Left colon (tissue), 2 donors: ENCODE measurements at places on chromosomes 7 and 10.

GRCh38 chr7:158985583-158985982 is 129.2 kb downstream of the DYNC2I1 start:
- DNase-seq, result no peak

DNA sequence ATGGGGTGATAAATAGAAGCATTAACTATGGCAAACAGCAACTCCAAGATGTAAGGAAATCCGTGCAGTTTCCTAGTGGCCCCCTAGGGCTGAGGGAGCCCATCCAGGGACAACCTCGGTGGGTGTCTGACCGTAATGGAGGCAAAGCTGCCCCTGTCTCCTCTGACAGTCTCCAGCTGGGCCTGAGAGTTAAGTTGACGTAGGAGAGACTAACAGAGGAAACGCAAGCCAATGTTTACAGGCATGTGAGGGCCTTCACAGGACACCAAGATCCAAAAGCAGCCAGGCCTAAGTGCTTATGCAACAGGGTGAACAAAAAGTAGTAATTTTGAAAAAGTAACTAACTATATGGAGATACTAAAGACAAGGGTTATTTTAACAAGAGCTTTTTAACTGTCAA is 330.0 kb upstream of the C7orf33 start:
- no peak for DNase-seq

DNA sequence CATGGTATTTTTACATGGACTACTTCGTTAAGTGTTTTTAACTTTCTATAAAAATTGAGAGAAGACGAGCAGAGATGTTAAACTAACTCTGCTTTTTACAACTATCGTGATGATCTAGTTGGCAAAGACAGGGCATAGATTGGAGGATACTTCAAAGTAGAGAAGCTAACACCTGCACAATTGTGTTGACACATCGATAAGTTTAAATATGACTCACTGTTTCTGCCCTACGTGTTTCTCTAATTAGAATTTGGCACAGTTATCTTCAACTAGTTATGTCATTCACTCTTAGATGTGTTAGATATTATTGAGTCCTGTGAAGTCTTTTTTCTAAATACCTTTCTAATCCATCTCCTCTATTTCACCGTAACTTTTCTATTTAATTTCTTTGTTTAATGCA is 68.5 kb upstream of the FERD3L start:
- no peak for DNase-seq

DNA sequence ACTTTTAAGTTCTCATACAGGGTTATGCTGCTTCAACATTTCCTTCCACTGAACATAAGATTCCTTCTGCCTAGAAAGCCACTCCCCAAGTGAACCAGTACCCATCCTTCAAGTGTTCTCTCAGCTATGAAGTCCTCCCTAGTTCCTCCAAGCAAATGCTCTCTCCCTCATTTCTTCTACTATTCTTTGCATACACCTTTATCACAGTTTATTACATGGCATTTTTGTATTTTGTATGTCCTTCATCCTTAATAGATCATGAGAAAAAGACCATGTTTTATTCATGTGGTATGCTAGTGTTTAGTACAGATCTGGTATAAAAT is 1.9 kb downstream of the SYPL1 start:
- DNase-seq, result no peak

GRCh38 chr7:17947620-17948019 is 7.3 kb upstream of the SNX13 start:
- DNase-seq, result no peak

GRCh38 chr10:60271319-60272040 is 118.2 kb downstream of the ANK3 start:
- no peak for DNase-seq
